Posterior cingulate gyrus (tissue), 11 donors: ENCODE measurements at places on chromosomes 13 and 19.

DNA sequence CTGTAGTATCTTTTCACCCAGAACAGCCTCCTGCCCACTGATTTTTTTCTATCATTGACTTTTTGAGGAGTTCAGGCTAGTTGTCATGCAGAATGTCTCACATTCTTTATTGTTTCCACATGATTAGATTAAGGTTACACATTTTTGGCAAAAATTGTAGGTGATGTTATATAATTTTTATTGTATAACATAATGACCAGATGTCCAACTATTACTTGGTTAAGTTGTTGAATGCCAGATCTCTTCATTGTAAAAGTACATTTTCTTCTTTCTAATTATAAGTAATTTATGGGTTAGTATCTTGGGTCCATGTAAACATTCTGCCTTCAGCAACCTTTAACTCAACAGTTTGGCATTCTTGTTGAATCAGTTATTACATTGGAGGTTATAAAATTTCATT lies 138.4 kb downstream of the POSTN start:
- DNase-seq: no peak

- no peak for DNase-seq
Measured at GRCh38 chr13:86090181-86090580, 291.0 kb upstream of the SLITRK6 start.

GRCh38 chr13:23357349-23357748 lies 76.2 kb downstream of the SACS start:
- DNase-seq: no peak

DNA sequence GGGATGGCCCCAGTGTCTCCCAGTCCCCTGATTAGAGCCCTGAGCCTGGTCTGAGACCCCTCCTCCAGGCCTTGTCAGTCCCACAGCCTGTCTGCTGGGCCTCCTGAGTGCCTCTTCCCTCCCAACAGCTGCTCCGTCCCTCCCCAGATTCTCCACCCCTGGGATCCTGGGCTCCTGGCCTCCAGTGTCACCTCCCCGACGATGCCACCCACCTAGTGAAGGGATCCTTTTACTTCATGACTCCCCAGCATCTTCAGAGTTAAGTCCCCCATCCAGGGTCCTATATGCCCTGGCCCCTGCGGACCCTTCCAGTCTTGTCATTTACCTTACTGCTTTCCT lies 4.4 kb upstream of the PRX start:
- no peak for DNase-seq

DNA sequence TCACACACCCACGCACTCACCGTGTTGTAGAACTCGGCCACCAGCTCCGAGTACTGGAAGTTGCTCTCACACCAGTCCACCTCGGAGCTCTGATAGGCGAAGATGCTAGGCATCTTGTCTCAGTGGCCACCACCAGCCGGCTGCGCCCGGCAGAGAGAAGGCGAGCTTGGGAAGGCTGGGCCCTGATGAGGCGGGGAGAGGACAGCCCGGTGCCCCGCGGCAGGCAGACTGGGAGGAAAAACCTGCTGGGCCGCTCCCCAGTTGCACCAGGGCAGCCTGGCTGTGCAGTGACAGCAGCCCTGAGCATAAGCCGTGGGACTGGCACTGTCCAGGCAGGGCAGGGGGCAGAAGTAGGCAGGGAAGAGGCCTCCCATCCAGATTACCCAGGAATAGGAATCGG lies at the start of gene ACER1:
ACER1 (minus strand) TSS at position 174 of the 400 bp plus-strand sequence; CDS start at position 113, 61 bp downstream.
- DNase-seq: no peak

GRCh38 chr13:80604098-80604497 lies 263.2 kb upstream of the SPRY2 start:
- no peak for DNase-seq

- DNase-seq: no peak
Measured at GRCh38 chr19:41871573-41872383, 5.3 kb upstream of the CD79A start.

- DNase-seq: no peak
Measured at GRCh38 chr19:19537075-19538048, 703 bp upstream of the CILP2 start.

DNA sequence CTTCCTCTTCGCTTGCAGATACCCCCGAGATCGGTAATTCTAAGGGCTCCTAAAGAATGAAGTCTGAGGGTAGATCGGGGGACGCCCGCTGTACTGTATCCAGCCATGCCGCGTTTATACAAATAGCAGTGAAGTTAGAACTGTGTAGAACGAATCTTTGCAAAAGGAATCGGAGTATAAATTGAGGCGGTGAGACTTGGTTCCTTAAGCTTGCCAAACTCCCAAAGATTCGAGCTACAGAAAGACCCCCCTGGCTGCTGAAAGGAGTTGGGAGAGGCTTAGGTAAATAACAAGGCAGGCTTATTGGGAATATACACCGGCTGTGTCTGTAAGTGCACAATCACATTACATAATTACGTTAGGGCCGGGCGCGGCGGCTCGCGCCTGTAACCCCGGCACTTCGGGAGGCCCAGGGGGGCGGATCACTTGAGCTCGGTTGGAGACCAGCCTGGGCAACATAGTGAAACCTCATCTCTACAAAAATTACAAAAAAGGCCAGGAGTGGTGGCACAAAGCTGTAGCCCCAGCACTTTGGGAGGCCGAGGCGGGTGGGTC lies 12.2 kb downstream of the TMEM160 start:
- no peak for DNase-seq

DNA sequence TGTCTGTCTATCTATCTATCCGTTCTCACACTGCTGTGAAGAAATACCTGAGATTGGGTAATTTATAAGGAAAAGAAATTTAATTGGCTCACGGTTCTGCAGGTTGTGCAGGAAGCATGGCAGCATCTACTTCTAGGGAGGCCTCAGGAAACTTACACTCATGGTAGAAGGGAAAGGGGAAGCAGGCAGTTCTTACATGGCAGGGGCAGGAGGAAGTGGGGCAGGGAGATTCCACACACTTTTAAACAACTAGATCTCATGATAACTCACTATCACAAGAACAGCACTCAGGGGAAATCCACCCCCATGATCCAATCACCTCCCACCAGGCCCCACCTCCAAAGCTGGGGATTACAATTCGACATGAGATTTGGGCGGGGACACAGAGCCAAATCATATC lies 105.3 kb downstream of the SLC10A2 start:
- DNase-seq: no peak

DNA sequence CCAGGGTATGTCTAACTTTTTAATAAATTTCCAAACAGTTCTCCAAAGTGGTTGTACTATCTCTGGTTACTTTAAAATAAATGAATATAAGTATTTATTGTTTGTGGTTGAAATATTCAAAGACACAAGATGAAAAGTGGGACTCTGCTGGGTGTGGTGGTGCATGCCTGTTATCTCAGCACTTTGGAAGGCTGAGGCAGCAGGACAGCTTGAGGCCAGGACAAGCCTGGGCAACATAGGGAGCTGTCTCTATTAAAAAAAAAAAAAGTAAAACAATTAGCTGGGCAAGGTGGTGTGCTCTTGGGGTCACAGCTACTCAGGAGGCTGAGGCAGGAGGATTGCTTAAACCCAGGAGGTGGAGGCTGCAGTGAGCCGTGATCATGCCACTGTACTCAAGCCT lies 10.4 kb downstream of the PNMA8A start:
- DNase-seq: no peak

GRCh38 chr13:72970301-72970880 lies 88.4 kb upstream of the KLF5 start:
- DNase-seq: no peak

- DNase-seq: peak; percentile 62
Measured at GRCh38 chr19:12778017-12778904, 2.9 kb upstream of the HOOK2 start.

- no peak for DNase-seq
Measured at GRCh38 chr19:19485998-19486290, 29.4 kb downstream of the TSSK6 start.

DNA sequence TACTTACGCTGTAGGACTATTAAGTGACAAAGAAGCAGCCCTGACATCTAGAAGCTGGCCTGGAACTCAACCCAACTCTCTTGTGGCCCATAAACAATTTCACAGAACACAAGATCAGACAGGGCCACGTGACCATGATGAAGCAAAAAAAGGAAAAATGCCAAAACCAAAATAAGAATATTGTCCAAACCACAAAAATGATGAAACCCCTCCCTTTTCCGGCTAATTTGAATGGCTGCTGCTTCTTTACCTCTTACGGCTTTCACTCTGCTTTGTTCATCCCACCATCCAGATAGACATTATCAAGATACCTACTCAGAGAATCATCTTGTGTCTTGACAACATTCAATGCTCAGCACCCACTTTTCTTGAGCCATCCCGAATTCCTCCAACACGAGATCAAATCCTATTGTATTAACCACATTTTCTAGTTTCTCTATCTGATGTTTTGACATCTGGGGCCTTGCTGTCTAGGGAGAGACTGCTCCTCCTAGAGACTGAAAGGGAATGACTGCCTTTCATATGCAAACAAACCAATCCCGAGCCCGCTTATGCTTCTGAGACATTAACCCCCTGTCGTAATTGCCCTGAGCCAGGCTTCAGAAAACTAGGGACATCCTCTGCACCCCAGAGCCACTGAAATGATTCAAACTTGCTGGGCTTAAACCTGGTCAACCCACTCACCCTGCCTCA lies 186.3 kb downstream of the TDRD3 start:
- DNase-seq: no peak
